ENCODE measurements at places on chromosomes 2 and 18.

DNA sequence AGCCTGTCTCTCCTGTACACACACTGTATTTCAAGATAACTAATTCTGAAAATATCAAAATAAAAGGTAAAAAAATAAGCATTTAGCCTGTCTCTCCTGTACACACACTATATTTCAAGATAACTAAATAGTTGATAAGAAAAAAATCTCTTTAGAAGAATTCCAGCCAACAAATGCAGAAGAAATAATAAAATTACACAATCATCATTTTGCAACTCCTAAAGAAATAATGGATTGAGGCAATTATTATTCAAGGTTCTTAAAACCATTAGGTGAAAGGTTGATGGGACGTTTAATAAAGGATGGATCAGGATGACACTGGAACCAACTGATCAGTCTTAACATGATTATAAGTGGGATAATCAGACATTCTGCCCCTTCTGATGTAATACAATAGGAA is 148.0 kb upstream of the FN1 start:
- no peak for DNase-seq

DNA sequence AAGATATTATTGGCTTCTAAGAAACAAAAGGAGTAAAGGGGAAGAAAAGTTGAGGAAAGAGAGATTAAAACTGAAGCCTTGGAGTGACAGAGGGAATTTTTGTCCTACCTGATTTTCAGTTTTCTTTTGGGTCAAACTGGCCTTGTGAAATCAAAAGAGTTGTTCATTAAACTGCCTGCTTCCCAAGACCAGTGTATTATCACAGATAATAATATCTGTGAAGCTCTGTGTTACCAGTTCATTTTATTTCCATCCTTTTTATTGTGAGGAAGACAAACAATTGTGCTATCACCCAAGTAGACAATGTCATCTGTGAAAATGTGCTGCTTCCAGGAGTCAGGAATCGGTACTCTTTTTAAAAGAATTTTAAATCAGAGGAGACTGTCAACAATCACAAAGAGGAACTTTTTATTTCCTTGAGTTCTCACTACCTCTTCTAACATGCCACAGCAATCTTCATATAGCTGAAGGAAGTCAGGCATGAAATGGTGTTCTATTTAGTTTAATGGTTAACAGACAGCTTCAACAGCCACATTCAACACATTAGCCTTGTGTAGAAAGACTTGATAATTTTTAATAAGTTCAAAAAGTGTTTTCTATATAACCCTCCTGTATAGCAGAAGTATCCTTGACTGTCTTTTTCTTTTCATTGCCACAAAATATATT is 554.8 kb downstream of the PIK3C3 start:
- no peak for DNase-seq

DNA sequence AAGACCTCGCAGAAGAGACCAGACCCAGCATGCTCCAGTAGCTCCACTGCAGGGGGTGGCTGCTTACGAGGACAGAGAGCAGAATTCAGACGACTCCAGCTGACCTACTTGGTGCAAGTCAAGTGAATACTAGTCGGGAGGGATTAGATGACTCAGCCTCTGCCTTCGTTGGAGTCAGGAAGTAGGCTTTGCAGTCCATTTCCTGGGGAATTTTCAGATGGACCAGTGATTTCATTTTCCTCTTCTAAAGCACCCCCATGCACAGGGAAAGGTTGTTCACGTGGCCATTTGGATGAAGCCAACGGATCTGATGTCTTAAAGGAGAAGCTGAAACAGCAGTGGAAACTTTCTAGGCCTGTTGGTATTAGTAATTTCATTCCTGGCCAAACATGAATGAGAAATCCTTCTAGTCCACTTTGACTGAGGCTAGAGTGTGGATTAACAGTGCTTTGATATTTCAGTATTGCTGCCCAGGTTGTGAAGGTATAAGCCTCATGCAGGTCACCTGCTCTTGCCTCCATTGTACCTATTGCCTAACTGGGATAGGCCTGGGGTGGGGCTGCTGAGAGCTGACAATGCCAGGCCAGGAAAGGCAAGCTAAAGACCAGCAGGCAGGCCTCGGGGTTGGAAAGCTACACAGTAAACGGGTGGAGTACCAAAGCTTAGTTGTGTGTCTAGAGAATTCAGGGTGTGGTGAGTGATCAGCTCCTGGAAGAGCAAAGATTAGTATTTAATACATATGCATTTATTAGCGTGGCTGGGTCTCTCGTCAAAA is 117.6 kb upstream of the FOSL2 start:
- peak; percentile 19 for DNase-seq

DNA sequence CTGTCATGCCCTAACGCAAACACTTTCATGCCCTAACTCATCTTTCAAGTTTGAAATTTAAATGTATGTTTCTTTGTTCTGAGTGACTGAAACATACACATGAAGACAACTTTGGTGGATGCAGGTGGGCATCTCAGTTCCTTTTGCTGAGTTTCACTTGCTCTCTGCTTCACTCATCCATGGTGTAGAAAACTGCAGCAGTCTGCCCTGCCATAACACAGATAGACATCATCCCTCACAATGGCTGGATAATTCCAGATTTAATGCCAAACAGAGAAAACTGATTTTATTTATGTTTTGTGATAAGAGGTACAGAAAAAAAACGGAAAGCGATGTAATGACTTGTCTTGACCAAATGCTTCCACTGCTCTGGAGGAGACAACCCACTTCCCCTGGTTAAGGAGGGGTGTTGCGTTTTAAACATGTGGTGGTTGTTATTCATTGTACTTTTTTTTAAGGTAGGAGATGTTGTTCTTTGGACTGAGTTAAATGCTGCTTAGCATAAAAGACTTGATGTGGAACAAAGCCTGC is 70.4 kb downstream of the RHBDD1 start:
- no peak for DNase-seq

GRCh38 chr2:224915136-224915535 is 127.1 kb downstream of the DOCK10 start:
- DNase-seq, result no peak

DNA sequence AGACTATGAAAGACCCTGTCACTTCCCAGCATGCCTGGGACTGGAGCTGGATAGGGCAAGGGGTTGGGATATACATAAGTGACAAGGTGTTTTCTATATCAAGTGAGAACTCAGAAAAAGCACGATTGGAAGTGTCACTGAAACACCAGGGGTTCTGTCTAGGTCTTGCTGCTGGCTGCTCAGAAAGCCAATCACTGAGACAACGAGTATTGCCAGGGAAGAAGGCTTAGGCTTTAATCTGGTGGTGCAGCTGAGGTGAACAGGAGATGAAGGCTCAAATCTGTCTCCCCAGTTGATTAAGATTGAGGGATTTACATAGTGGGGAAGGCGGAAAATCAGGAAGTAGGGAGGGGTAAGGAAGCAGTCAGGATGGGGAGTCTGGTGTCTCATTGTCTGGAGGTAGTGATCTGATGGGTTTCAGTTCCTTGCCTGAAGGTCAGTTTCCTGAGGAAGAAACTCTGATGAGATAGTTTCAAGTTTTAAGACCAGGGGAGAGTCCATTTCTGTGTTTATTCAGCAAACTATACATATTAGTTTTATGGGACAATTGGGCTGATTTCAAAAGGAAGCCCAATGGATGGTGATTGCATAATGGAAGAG is 3.5 kb upstream of the C2orf74 start:
- no peak for DNase-seq

GRCh38 chr2:60976256-60976850 is 41.2 kb upstream of the PEX13 start:
- no peak for DNase-seq

- no peak for DNase-seq
These were observed 168.7 kb downstream of the NRXN1 start for GRCh38 chr2:50863218-50863617.

- DNase-seq, result no peak
These were observed 6.7 kb upstream of the CHCHD5 start for GRCh38 chr2:112577756-112578155.

DNA sequence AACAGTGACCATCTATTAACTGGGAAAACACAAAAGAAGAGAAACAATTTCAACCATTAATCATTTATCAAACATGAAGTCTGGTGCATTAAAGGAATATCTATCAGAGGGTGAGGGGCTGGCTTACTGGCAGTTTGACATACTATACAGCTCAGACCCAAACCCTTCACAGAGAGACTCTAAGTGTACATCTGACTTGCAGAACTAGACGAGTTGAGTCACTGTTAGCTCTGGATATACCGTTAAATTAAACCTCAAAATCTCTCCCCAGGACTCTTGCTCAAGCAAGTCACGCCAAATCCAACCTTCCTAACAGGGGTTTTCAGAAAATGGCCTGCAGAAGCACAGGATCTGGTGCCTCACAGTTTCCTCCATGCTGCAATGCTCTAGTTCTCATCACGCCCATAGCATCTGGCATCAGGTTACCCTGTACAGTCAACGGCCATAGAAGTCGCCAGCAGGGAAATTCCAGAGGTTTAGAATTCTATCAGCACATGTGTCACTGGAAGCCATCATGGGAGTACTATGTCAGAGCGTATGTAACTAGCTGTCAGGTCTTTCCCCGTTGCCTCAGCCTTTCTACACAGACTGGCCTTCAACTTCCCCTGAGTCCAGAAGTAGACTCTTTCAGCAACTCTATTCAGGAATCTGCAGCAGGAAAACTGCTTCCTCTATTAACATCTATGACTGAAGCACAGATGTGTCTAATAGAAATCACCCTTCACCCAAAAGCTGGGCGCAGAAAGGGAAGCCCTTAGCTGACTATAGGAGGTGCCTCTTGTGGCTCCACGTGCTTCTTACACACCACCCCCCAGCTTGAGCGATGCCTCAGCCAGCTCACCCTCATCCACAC is 9.3 kb downstream of the TGOLN2 start:
- no peak for DNase-seq

- peak; percentile 15 for DNase-seq
These were observed 7.6 kb downstream of the NEU4 start for GRCh38 chr2:241816431-241817121.

Data from activated CD4-positive, alpha-beta memory T cell treated with anti-CD3 and anti-CD28 coated beads, Interleukin-2, amount 10 ng/mL, durations not matched to agents 7 days and 5 days (primary cell).